Prostate gland (tissue), 2 donors: ENCODE measurements at places on chromosomes 16 and 17.

DNA sequence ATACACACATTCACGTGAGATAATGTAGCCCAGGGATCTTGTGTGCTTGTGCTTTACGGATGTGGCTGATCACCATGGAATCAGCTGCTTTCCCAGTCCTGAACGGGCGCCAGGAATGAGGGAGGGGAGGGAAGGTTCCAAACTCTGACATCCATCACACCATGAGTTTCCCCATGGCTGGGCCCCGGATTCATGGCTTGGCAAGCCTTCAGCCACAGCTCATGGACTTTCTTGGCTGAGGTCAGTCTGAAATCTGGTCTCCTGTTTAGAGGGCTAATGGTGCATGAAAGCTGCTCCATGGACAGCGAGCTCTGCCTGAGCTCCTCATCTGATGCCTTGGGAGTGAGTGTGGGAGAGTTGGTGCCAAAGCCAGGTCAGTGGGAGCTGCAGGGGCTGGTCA is 767.6 kb upstream of the EEF2KMT start:
- H3K4me1 ChIP-seq: no peaks in the 10 kb centered on the region
- H3K4me3 ChIP-seq: no peak overlapping the region
- DNase-seq: no peak
- no peaks in the 10 kb centered on the region for H3K36me3 ChIP-seq
- no peak overlapping the region for H3K27ac ChIP-seq
- no peaks in the 10 kb centered on the region for H3K27me3 ChIP-seq

- no peak overlapping the region for H3K27ac ChIP-seq
- no peaks in the 10 kb centered on the region for H3K36me3 ChIP-seq
- no peak overlapping the region for H3K4me3 ChIP-seq
- DNase-seq: no peak
- no peaks in the 10 kb centered on the region for H3K4me1 ChIP-seq
- H3K27me3 ChIP-seq: no peaks in the 10 kb centered on the region
Observed at GRCh38 chr17:8105957-8106398, 12.3 kb downstream of the ALOXE3 start.

DNA sequence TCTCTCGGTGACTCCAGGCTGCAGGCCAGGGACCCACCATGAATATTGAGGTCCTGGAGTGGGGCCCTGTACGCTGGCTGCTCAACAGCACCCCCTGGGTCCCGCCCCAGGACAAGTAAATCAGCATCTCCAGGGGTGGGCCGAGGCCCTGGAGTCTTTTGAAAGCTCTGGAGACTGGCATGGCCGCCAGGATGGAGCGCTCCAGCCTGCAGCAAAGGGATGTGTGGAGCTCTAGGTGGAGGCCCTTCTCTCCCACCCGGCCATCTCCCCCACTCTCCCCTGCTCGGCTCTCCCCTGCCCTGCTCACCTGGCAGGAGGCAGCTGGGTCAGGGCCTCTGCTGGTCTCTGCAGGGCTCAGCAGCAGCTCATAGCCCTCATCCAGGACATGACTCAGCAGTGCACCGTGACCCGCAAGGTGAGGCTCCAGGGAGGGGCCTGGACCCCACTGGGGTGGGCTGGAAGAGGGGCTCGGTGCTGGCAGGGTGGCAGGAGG is 16.6 kb downstream of the SGSH start:
- H3K27ac ChIP-seq: no peak overlapping the region
- peaks cover 2% of the 10 kb centered on the region for H3K36me3 ChIP-seq
- H3K4me3 ChIP-seq: no peak overlapping the region
- DNase-seq: no peak

- H3K27me3 ChIP-seq: no peaks in the 10 kb centered on the region
- H3K4me3 ChIP-seq: no peak overlapping the region
- no peak overlapping the region for H3K27ac ChIP-seq
Observed at GRCh38 chr16:29813644-29814562, 1.9 kb downstream of the PRRT2 start.
